ENCODE measurements at places on chromosomes 3 and 15.

DNA sequence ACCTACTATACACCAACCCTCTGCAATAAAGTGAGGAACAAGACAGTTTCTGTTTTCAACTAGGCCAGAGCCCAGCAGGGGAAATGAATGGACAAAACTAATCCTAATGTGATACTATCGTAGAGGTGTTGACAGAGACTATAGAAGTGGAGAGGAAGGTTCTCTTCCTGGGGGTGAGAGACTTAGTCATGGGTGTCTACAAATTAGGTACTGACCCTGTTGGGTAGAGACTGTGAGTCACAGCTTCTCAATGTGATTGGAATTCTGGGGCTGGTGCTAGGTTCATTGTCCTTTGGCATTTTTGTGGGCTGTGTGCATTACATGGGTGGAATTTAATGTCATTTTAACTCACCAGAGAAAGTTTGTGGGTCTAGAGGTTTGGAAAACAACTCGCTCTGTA lies 79.3 kb downstream of the ADAMTSL3 start:
- DNase-seq, result no peak

DNA sequence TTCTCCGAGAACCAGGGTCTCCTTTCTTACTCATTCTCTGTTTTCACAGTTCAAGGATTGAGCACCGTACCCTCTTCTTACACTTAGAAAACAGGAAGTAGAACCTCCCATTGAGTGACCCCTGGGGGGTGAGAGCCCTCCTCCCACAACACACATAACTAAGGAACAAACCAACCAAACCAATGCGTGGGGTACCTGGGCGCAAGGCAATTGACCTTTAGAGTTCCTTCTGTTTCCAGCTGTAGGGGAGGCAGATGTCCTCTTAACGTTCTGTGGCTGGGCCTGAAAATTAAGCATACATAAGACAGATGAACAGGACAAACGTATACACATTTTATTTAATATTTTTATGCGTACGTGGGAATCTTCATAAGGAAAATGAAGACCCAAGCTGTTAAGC lies 33.5 kb upstream of the TIMP4 start:
- no peak for DNase-seq

- DNase-seq, result no peak
Measured at GRCh38 chr3:51355891-51356578, 29.1 kb upstream of the MANF start.

- no peak for DNase-seq
Measured at GRCh38 chr15:52256930-52257733, 38.5 kb downstream of the MYO5C start.

DNA sequence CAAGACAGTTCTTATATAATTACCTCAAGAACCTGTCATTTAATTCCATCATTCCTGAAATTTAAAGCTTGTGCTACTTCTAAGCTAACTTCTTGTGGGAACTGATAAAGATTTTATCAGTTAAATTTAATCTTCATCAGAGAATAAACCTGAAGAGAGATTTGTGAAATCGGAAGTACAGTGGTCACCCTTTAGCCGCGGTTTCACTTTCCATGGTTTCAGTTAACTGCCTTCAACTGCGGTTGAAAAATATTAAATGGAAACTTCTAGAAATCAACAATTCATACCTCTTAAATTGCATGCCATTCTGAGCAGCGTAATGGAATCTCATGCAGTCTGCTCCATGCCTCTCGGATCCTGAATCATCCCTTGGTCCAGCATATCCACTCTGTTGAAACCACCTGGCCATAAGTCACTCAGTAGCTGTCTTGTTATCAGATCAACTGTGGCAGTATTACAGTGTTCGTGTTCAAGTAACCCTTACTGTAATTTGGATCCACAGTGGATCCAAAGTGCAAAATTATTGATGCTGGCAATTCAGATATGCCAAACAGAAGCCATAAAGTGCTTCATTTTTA lies 626.1 kb downstream of the CADM2 start:
- DNase-seq, result no peak

- DNase-seq, result no peak
Measured at GRCh38 chr15:49622561-49622960, 1.7 kb downstream of the DTWD1 start.

- no peak for DNase-seq
Measured at GRCh38 chr3:134236505-134237170, 14.0 kb downstream of the RYK start.

DNA sequence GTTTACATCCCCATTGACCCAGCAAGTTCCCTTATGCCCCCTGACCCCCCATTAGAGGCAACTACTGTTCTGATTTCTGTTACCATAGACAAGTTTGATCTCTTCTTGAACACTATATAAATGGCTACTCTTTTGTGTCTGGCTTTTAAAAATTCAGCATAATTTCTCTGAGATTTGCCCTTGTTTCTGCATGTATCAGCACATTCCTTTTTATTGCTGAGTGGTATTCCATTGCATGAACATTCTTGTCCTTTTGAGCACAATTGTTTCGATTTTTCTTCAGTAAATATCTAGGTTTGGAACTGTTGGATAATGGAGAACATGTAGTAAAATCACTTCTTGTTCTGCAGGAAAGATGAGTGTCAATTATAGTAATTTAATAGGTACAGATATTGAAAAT lies 49.1 kb upstream of the MYRIP start:
- no peak for DNase-seq

DNA sequence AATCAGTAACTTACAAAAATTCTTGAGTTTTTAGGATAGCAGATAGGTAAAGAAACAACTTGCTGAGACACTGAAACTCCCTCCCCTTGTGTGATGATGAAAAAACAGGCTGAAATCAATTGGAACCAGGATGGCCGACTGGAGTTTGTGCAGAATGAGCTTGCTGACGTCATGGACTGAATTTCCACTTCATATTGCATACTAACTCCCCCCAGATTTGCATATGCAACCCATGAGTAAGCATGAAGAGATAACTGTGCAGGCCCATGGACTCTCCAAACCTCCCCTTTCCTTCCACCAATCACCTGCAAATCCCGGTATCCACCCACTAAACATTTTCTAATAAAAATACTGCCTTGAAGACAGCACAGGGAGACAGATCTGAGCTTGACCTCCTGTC lies 82.0 kb upstream of the SCN5A start:
- no peak for DNase-seq

GRCh38 chr15:35618260-35619188 lies 72.6 kb upstream of the DPH6 start:
- DNase-seq, result no peak

DNA sequence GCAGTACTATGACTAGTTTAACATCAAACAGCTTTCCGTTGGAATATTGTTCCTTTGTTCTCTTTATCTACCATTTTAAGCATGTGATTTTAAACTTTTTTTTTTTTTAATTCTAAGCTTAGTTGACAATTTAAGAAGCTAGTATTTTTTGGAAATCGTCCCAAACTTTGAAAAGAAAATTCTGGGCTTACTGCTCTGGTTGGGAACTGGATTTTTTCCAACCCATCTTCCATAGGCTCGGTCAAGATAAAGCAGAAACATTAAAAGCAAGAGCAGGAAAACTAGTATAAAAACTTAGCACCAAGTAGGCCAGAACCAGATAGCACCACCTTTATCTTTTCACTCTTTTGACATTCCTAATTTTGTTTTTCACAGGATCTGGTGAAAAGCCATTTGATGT lies 49.9 kb downstream of the TSC22D2 start:
- no peak for DNase-seq

DNA sequence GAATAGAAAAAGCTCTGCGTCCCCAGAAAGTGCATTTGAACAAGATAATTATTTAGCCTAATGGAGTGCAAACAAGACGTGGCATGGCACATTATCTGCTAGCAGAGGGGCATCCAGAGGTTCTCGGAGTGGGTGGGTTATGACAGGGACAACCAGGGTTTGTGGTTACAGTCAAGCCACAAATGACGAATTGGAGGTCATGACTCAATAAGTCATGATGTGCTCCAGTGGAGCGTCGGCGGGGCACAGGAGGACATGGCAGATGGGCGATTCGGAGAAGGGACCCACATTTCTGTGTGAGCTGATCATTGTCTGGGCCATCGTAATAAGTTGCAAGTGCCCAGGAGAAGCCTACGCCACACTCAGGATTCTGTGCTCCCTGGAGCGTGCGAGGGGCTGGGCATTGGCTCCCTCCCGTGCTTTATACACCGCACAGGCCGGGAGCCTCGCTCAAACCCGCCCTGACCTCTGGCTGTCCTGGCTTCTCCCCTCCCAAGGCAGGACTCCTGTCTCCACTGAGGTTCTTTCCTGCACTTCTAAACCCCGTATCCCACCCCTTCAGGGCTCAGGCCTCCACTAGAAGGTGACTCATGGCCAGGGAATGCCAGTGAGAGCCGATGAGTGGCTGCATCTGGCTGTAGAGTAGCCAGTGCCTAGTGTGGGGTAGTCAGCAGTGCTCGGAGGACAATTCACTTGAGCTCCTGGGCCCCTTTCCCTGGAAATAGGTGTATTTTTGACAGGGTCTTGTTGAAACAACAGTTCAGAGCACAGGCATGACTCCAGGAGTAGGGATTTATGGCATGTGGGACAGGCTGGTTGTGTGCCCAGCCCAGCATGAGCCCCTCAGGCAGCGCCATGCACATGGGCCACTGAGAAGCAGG lies 67.4 kb downstream of the GRIP2 start:
- DNase-seq, result no peak

DNA sequence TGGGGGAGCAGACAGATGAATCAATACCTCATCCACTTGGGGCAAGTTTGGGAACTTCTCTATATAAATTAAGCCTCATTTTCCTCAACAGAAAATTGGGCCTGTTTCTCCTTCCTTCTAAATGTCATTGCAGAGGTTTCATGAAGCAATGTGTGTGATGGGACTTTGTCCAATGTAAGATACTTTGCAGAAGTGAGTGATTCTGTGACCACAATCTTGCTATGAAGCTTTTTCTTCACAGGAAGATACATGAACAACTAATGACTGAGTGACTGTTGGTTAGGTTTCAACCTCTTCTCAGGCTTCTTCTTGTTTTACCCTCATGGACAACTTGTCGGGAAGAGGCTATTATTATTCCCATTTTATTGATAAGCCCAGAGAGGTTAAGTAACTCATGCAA lies 11.0 kb downstream of the TMEM45A start:
- DNase-seq, result no peak

GRCh38 chr15:73935547-73935946 lies 9.3 kb downstream of the LOXL1 start:
- no peak for DNase-seq

DNA sequence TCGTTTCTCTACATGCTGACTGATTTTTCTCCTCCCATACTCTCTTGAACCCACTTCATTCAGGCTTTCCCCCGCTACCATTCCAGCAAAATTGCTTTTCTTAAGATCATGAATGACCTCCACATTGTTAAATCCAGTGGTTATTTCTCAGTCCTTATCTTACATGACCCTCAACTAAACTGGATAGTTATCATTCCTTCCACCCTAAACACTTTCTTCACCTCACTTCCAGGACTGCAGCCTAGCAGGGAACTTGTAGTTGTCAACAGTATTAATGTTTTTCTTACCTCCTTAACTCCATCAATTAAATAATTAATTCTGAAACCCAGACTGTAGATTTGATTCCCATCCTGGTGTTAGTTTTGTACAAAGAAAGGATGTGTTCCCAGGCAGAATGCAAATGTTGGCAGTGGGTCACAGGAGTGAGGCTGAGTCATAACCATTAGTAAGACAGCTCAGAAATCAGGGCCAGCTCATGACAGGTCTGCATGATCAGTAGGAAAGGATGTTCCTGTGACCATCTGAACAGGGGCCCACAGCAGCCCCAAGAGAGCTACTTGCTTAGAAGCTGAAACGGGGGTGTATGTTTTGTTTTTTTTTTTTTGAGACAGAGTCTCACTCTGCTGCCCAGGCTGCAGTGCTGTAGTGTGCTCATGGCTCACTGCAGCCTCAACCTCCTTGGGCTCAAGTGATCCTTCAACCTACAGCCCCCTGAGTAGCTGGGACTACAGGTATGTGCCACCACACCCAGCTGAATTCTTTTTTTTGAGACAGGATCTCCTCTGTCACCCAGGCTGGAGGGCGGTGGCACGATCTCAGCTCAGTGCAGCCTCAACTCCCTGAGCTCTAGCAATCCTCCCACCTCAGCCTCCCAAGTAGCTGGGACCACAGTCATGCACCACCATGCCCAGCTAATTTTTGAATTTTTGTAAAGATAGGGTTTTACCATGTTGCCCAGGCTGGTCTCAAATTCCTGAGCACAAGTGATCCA lies 9.1 kb downstream of the BCL2L10 start:
- no peak for DNase-seq

DNA sequence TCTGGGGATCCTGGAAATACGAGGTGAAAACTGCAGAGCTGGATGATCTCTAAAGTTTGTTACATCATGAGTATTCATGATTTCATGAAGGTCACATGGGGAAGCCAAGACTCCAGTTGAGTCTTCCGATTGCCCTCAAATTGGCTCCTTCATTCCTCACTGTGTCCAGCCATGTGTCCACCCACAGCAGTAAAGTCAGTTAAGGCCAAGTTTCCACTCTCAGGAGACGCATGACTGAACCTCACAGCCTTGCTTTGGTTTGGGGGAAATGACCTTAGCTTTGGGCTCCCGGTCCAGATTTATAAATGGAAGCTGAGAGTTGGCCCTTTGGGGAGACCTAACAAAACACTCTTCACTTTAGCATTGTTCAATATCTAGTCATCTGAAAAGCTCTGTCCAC lies 289.7 kb upstream of the MCTP2 start:
- no peak for DNase-seq

DNA sequence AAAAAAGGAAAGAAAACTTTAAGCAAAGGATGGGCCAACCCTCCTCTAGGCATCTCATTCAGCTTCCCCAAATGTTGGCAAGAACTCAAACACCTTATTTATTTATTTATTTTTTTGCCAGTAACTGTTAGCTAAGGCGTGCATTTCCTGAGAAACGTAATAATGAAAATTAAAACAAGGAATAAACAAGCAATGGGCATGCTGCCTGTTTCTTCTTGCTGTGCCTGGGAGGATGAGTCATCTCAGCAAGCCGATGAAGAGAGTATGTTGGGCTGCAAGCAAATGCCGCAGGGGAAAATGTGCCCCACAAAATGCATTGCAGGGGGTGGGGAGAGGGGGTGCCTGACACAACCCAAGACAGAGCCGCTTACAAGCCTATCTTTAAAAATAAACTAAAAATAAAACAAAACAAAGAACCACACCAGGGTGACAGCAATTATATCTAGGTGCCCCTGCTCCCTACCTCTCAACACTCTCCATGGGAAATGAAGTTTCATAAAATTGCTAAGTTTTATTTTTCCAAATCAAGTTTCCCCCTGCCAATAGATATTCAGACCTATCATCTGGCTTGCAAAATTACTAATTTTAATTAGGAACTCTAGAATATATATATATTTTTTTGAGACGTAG lies 40.3 kb downstream of the EIF4E3 start:
- DNase-seq, result no peak

DNA sequence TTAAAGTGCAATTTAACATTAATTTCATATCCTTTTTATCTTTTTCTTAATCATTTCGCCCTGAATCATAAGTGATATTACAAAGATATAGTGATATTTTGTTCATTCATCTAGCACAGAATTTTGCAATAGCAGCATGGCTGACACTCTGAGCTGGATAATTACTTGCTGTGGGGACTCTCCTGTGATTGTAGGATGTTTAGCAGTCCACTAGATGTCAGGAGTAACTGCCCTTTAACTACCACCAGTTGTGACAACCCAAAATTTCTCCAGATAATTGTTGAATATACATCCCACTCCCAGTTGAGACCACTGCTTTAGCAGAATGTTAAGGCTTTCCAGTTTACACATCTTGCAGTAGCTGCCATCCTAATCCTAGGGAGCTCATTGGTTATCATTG lies 196.8 kb upstream of the MBNL1 start:
- peak; percentile 11 for DNase-seq
